NCI-H524 treated with DMSO at 0.1 percent for 48 hours (cell line): ENCODE measurements at places on chromosomes 11 and 22.
A peak's percentile ranks its signal among the peaks of the same experiment; 100 is the strongest.

DNA sequence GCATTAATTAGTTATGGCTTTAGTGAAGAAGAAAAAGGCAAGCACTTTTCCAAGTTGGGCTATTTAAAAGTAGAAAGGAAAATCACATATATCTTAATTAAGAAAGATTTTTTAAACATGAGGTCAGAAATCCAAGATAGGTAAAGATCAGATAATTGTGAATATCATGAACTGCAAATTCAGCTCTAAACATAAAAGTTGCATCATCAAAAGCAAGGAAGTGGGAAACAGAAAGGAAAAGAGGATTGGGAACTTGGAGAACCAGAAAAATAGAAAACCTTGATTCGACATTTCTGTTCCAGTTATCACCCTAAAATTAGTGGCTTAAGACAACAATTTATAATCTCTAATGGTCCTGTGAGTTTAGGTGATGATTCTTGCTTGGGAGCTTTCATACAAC is 17.5 kb downstream of the KBTBD3 start:
- no peak for DNase-seq

- no peak for DNase-seq
These were observed 714.7 kb upstream of the TENM4 start for GRCh38 chr11:80155412-80156017.

GRCh38 chr11:29751618-29752017 is 265.2 kb downstream of the KCNA4 start:
- DNase-seq, result no peak

DNA sequence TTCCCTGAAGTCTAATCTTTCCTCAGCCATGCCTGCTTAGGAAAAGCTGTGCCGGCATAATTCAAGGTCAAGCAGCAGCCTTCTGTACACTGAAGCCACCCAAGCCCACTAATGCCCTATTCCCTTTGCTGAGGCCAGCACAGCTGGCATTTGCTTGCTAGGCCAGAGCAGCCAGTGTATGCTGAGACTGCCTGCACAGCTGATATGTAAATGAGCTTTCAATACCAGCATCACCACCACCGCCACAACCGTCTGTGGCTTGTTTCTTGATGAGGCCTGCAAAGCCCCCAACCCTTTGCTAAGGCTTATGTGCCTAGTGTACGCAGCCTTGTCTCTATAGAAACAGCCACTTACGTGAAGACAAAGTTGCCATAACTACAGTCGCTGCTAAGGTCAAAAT is 56.3 kb upstream of the TNRC6B start:
- DNase-seq, result no peak

DNA sequence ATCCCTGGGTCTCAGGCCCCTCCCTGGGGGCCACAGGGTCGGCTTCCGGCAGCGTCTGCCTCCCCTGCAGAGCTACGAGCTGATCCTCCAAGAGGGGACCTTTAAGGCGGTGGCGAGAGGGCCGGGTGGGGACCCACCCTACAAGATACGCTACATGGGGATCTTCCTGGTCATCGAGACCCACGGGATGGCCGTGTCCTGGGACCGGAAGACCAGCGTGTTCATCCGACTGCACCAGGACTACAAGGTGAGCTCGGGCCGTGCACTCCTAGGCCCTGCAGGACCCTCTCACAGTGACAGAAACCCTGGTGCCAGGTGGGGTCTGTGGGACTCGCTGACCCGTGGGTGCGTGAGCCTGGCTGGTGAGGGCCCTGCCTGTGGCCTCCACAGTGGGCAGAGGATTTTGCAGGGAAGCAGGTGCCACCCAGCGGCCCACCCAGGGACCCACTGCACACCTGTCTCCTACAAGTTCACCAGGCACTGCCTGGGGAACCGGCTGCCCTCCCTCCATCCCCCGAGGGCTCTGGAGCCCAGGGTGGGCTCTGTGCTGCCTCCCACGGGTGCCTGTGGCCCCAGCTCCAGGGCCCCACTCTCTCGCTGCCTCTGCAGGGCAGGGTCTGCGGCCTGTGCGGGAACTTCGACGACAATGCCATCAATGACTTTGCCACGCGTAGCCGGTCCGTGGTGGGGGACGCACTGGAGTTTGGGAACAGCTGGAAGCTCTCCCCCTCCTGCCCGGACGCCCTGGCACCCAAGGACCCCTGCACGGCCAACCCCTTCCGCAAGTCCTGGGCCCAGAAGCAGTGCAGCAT is 13.7 kb downstream of the MUC5B start:
- no peak for DNase-seq

DNA sequence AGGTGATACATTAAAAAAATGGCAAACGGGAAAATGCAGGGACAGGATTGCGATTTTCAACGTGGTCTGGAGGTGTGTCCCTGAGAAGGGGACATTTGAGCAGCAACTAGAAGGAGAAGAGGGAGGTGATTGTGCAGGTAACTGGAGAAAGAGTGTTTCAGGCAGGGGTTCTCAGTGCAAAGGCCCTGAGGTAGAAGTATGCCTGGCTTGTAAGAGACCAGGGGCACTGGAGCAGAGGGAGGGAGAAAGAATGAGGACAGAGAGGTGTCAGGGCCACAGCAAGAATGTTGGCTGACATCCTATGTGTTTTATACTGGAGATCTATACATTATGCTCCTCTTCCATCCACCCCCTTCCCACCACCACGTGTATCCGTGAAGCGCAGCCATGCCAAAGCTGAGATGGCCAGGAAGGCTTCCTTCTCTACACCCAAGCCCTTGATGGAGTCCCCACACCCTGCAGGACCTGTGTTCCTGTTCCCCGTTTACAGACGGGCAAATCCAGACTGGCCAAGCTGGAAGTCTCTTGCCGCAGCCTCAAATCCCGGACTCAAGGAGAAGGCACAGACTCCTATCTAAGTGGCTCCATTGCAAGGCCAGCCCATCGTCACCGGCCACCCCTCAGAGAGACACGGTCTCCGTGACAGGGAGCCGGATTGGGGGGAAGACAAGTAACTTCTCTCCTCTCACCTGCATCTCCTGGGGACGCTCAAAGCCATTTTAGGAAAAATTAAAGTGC is 416.1 kb downstream of the MN1 start:
- no peak for DNase-seq

- DNase-seq, result no peak
These were observed 13.7 kb downstream of the ARHGEF17 start for GRCh38 chr11:73321604-73322381.

GRCh38 chr11:62883673-62884072 is 3.0 kb downstream of the SLC3A2 start:
- DNase-seq, result no peak

GRCh38 chr22:47165338-47166032 is 403.0 kb downstream of the TBC1D22A start:
- DNase-seq, result peak; percentile 18

DNA sequence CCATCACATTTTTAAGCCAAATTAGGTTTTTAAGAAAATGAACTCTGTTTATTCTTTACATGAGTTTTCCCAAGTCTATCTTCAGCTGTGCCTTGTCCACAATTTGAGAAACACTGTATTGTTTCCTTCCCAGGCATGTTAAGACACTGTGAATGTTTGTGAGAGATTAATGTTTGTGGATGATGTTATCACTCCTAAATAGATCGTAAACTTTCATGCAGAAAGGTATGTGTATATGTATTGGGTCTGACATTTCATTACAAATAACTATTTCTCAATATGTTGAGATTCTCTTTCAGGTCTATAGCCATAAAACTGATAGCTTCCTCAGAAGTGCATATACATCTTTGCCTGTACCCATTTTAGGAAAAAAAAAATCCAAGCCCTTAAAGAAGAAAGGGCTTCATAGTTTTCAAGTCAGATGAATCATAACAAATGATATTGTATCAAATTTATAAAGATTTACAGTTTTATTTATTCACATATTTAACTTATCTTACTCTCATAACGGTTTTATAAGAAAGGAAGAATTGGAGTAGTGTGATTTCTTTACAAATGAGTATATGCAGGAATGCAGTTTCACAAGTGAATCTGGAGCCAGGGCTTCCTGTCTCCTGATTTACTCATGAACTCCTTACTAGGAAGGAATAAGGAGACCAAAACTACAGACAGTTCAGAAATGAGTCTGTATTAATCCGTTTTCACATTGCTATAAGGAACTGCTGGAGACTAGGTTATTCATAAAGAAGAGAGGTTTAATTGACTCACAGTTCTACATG is 11.2 kb downstream of the OR8D1 start:
- DNase-seq, result no peak

DNA sequence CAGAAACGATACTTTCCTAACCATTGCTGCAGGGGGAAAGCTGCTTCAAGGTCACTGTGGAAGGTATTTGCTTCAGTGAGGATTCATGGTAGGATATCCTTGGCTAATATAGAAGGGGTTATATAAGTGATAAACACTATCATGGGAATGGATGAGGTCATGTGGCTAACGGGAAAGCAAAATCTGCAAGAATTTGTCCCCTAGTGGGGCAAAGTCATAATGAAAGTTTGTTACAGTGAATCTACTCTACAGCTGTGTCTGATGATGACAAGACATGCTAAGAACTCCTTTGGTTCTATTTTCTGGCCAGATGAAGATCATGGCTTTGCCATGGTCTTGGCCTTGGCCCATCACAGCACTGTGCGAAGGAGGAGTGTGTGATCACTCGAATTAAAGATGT is 13.8 kb downstream of the MMP20 start:
- DNase-seq, result no peak

GRCh38 chr22:17724678-17725499 is 49.4 kb downstream of the BID start:
- DNase-seq, result no peak

DNA sequence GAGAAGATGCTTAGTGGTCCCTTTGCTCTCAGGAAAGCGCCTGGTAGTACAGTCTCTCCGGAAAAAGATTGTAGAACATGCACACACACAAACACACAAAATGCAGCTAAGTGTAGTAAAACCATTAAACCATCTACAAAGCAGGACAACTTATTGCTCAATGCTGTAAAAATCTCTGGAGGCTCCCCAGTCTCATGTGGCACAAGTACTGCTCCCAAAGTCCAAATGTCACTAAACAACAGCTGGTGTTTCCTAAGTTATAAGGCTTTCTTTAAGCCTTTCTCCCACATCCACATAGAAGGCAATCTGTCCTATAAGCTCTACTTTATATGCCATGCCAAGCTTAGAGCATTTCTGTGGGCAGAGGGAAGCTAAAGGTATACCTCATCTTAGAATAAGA is 32.9 kb downstream of the CDON start:
- peak; percentile 59 for DNase-seq

DNA sequence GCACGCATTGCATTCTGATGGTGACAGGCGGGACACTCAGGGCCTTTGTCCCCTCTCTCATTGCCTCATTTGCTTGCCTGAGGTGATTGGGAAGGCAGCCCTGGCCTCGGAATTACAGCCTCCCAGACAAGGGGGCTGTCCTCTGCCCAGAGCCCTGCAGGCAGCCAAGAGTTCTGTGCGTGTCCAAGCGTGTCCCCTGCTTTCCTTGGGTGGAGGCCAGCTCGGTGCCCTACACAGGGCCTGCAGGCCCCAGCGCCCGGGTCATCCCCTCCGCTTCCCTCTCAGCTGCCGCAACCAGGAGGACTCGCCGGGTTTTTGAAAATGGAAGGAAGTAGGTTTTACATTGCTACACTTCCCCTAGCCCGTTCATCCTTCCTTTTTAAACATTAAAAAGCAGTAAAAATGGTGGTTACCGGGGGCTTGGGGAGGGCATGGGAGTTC is 1.9 kb downstream of the GRAMD4 start:
- DNase-seq, result no peak

DNA sequence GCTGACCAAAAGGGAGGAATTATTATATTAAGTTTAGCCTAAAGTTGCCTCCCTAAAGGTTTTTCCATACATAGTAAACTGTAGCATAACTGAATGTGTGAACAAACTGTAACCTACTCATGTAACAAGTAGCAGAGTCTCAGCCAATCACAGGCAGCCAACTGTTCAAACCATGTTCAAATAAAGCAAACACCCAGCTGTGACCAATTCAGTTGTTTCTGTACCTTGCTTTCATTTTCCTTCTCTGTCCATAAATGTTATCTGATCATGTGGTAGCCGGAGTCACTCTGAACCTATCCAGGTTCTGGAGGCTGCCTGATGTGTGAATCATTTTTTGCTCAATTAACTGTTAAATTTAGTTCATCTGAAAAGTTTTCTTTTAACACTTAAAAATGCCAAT is 373.5 kb downstream of the GUCY1A2 start:
- DNase-seq, result no peak

DNA sequence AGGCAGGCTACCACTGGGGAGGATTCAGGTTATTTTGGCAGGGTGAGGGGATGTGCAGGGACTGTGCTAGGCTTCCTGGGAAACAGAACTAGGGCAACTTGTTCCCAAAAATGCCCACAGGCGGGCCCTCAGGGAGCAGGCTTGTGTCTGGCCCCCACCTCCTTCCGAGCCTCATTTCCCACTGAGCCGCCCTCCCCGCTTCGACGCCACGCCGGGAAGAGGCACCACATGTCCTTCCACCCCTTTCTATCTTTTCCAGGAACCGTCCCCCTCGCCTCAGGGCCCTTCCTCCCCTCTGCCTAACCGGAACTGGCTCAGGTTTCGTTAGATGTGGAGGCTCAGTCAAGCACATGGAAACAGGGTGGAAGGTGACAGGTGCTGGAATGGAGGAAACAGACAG is 9.4 kb upstream of the CHADL start:
- no peak for DNase-seq

GRCh38 chr11:72599325-72600117 is 74.7 kb downstream of the PDE2A start:
- no peak for DNase-seq

- DNase-seq, result no peak
These were observed 40.8 kb downstream of the ELFN2 start for GRCh38 chr22:37386441-37386840.

- DNase-seq, result no peak
These were observed 110.6 kb downstream of the SGSM3 start for GRCh38 chr22:40480996-40481395.

DNA sequence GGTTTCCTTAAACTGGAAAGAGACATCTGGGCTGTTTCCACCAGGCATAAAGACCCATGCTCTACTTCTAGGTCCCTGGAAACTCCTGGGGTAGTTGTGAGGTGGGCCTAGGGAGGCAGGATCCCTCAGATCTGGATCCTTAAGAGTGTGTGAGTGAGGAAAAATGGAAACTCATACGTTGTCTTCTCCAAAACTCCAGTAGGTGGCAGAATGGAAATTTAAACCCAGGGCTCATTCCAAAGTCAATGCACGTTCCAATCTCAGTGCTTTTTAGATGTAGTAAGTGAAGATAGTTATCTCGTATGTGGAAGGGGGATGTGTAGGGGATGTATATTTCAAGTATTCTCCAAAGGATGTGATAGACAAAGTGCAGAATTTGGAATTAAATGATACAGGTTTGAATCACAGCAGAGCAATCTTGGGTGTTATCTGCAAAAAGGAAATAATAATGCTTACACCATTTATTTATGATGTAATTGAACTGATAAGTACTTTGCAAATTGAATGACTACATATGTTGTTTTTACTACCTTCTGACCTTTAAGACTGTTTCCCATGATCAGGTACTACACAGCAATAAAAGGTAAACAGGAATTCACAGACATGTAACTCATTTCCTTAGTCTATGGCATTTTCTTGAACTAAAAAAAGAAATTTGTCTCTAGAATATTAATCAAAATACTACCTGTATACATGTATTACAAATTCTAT is 13.1 kb upstream of the MMP1 start:
- no peak for DNase-seq
